ENCODE measurements at places on chromosomes 4 and X.

- no peak for DNase-seq
These were observed 99.9 kb upstream of the ADRA2C start for GRCh38 chr4:3666263-3666662.

GRCh38 chr4:67721315-67721769 lies 20.4 kb upstream of the UBA6 start:
- DNase-seq: no peak

DNA sequence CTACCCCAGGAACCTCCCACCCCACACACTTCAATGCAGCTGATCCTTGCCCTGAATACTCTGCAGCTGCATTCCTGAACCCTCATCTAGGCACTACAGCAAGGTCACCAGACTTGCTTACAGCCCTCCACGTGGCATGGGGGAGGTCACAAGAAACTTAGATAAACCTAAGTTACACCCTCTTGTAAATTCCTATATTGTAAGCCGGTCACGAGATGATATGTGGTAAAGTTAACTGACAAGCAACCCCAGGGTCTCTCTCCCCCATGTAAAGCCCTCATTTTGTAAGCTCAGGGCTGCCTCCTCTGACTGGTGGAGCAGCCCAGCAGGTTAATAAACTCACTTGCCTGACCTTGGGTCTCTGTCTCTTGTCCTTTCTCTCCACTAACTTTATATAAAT lies 570.7 kb downstream of the PCDH7 start:
- no peak for DNase-seq

GRCh38 chrX:67693928-67694327 lies 150.1 kb downstream of the AR start:
- no peak for DNase-seq

DNA sequence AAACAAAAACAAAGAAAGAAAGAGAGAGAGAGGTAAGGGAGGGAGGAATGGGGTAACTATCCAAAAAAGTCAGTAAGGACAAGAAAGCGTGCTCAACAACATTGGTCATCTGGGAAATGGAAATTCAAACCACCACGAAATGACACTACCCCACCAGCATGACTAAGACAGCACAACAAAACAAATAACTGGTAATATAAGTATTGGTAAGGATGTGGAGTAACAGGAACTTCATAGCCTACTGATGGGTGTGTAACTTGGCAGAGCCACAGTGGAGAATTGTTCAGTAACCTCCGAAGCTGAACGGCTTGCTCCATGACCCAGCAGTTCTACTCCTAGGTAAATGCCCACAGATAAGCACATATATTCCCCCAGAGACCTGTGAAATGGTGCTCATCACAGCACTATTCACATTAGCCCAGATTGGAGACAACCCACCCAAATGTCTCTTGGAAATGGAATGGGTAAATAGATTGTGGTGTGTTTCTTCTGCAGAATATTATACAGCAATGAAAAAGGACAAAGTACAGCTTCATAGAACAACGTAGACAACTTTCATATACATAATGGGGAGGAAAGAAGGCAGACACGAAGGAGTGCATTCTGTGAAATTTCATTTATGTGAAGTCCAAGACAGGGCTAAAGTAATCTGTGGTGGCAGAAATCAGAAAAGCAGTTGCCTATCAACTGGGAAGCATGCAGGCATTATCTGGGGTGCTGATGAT lies 95.5 kb upstream of the ATP6AP2 start:
- no peak for DNase-seq

- no peak for DNase-seq
These were observed 273.1 kb downstream of the DCTD start for GRCh38 chr4:182643801-182644682.

All from NCI-H82 (cell line).